ENCODE measurements at places on chromosomes 16 and 17.

DNA sequence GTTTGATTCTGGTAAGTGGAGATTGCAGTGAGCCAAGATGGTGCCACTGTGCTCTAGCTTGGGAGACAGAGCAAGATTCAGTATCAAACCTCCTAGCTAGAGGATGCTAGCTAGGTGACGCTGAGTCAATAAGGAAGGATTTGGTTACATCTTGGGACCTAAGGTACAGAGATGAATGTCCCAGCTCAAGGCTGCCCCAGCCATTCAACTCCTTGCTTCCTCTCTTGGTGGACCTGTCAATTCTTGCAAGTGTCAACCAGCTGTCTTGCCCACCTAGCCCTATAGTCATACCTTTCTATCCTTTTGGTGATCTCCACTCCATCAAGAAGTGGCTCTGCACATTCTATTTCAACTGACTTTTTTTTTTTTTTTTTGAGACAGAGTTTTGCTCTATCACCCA, 1.4 kb upstream of the MILR1 start:
- no peak for DNase-seq

DNA sequence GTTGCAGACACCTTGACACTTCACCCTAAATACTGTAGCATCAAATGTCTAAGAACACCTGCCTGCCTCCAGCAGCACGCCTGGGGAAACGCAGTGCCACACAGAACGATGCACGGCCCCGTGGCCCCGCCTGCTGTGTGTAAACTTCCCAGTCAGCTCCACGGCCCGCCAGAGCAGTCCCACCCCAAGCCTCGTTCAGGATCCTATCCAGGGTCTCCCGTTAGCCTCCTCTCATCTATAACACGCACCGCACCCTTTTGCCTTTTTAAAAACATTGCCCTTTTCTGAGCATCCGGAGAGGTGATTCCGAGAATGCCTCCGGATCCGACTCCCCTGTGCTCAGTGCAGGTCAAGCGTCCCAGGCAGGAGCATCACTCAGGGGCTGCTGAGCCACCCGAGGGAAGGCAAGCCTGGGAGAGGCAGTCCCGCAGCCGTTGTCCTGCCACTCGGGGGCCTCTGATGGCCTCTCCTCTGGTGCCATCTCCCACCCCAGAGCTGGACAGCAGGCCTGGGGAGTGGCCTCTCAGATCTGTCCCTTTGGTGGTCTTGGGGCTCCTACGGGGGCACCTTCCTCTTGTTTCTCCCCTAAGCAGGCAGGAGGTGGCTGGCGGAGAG, 37.9 kb upstream of the SLC38A10 start:
- DNase-seq = no peak

DNA sequence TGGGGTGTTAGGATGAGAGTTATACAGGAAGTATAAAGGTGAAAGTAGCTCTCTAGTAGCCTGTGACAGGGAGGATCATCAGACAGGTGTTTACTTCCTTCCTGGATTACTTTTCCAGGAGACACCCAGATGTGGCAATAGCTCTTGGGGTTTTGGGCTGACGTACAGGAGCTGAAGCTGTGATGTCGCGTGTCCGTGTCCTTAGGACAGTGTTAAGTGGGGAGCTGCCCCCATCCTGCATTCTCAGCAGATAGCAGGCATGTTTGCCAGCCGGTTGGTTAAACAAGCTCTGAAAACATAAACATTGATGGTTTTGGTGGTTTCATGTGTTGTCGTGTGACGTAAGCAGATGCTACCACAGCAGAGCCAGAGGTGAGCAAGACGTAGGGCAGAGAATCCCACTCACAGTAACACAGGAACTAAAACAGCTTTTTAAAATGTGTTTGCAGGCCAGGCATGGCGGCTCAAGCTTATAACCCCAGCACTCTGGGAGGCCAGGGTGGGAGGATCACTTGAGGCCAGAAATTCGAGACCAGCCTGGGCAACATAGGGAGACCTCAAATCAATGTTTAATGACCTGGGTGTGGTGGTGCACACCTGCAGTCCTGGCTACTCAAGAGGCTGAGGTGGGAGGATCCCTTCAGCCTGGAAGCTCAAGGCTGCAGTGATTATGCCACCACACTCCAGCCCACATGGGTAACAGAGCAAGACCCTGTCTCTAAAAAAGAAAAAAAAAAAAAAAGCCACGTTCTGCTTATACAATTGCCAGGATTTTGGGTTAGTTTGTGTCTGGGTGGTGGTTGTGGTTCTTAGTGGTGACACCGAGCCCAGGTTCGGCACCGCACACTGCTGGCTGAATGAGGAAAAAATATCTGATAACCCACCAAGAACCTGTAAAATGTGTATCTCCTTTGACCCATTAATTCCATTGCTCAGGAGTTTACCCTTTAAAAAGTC, 18.2 kb upstream of the IL17C start:
- DNase-seq = no peak

GRCh38 chr17:42866216-42866615, 15.2 kb downstream of the AOC3 start:
- DNase-seq = no peak

DNA sequence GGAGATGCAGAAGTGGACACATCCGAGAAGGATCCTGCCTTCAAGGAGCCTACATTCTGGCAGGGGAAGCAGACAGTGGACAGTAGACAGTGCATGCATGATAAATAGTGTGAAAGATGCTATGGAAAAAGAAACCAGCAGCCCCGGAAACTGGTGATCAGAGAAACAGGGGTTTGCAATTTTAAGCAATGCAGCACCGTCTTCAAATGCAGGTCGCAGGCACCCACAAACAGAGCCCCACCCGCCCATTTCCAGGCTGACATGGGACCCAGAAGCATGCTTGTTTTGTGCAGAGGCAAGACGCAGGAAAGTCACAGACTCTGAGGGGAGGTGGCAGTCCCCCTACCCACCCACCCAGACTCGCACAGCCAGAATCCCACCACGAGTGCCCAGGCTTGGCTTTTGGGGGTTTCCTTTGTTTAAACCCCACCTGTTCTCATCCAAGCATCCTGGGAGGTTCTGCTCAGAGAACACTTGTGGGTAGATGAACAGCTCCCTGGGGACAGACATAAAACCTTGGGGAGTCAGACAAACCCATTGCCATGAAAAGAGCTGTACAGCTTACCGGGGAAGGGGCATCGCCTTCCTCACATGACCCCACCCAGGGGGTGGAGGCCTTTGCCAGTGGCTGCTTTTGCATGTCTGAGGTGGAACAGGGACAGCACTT, 114.3 kb downstream of the MGAT5B start:
- no peak for DNase-seq

GRCh38 chr16:77937473-77938149, 84.7 kb upstream of the CLEC3A start:
- no peak for DNase-seq

DNA sequence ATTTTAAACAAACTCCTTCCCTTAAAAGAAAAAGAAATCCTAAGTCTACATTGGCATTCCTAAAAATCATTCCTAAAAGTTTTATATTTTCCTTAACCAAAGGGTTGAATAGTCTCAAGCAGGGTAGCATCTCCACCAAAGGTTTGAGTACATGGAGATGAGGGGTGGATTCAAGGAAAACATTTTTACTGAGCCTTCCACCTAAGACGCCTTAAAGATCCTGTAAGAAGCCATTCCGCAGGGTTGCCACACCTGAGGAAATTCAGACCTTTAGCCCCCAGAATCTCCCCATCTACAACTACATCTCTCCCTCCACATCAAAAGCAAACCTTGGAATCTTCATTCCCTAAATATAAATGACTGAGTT, 7.7 kb upstream of the AKTIP start:
- DNase-seq = no peak

Data from thoracic aorta (tissue), 2 donors.